Panc1 (cell line): ENCODE measurements at places on chromosomes 1 and 21. TPM values are rescaled to one million over a fixed set of nuclear protein-coding genes. Genes with fewer than 3 reads are reported as not detected.

Gene KRTAP10-12
- total RNA-seq = not detected

Gene ELF3
- total RNA-seq = 126 TPM

Gene CD244
- total RNA-seq = not detected

Gene ANGPTL1
- not detected for total RNA-seq

Gene GUCA2B
- not detected for total RNA-seq

Gene ERG
- 0.49 TPM for total RNA-seq

Gene BOLA1
- total RNA-seq = 14.6 TPM
